ENCODE measurements at places on chromosomes 12 and 14.
A peak's percentile ranks its signal among the peaks of the same experiment; 100 is the strongest.

DNA sequence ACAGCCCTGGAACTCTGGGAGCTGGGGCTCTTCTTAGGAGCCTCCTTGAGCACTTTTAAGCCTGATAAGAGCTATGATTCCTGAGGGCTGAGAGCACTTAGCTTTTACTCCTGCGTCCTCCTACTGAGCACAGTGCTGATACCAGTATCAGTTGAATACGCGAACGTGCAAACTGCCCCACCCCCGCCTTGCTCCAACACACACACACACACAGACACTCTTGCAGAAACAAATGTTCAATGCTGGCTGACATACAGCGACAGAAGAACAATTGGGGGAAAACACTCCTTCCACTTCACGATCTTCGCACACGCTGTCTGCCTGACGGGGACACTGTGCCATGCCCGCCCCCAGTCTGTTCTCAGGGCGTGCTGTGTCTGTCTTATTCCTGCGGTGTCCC lies 57.2 kb upstream of the DLK1 start:
- DNase-seq, result no peak

- DNase-seq, result no peak
Observed at GRCh38 chr12:84412226-84412625, 500.4 kb downstream of the SLC6A15 start.

- no peak for DNase-seq
Observed at GRCh38 chr12:53975064-53975471, 314 bp upstream of the HOTAIR start.

GRCh38 chr12:120961604-120962531 lies 16.5 kb upstream of the HNF1A start:
- DNase-seq, result no peak

GRCh38 chr12:79857675-79858074 lies 77.2 kb downstream of the PPP1R12A start:
- no peak for DNase-seq

DNA sequence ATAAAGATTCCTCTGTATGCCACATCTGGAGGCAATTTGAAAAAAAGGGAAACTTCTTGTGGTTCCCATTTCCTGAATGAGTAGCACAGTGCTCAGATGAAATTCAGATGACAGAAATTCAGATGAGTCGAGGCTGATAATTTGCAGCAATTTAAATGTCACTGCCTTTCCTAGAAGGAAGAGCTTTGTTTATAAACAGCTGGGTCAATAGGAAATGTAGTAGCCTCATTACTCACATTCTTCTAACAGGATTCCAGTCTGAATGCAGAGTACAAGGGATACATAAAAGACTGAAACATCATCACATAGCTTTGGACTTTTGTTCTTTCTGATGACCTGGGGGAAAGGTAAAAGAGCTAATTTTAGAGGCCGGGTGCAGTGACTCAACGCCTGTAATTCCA lies 11.3 kb upstream of the DACT1 start:
- no peak for DNase-seq

GRCh38 chr12:15600223-15600935 lies 188.8 kb downstream of the EPS8 start:
- no peak for DNase-seq

- DNase-seq, result no peak
Observed at GRCh38 chr14:104219731-104220214, 81.4 kb downstream of the KIF26A start.

- DNase-seq, result no peak
Observed at GRCh38 chr12:47082796-47083621, 3.2 kb upstream of the AMIGO2 start.

- DNase-seq, result no peak
Observed at GRCh38 chr12:52119398-52120254, 40.1 kb downstream of the SMIM41 start.

DNA sequence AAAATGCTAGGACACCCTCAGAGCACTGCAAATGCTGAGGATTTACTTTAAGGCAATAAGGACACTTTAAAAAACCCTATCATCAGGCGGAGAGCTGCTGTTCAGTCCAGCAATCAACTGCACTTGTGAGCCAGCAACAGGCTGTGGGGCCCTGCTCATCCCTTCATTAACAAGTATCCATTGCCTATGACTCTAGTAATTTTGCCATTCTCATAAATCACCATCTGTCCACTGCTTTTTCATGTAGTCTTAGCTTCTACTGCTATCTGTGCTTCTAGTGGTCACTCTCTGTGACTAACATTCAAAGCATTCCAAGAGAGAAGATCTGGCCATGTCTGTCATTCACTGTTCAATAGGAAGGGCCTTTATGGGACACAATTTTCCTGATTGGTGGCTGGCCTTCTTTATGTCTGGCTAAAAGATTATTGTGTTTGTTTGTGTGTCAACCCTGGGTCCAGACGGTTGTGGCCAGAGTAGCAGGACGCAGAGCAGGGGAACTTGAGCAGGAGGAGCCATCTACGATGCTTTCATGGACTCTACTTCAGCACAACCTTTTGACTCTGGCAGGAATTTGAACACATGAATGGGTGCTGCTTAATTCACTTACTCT lies 3.6 kb upstream of the KRAS start:
- no peak for DNase-seq

GRCh38 chr14:39762576-39763401 lies 330.6 kb upstream of the FBXO33 start:
- no peak for DNase-seq

- DNase-seq, result no peak
Observed at GRCh38 chr12:105773471-105773870, 365.3 kb downstream of the NUAK1 start.

GRCh38 chr12:96069511-96070231 lies 34.3 kb upstream of the LTA4H start:
- no peak for DNase-seq

DNA sequence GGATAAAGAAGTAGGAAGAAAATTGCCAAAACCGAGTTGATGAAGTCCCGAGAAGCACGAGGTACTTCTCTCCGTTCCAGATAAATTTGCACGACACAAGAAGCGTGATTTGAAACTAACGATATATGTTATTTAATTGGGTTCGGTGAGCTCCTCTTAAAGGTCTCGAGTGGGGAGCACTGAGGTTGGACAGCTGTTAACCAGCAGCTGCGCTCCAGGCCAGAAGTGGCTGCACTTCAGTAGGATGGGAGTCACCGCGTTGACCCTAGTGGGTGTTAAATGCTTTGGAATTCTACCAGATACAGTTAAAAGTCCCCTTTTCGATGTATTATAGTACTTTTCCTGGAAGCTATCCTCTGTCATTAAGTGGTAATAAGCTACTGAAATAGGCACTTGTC lies 953 bp upstream of the DCAF5 start:
- DNase-seq, result no peak

- DNase-seq, result no peak
Observed at GRCh38 chr12:48377646-48378045, 26.9 kb upstream of the ZNF641 start.

DNA sequence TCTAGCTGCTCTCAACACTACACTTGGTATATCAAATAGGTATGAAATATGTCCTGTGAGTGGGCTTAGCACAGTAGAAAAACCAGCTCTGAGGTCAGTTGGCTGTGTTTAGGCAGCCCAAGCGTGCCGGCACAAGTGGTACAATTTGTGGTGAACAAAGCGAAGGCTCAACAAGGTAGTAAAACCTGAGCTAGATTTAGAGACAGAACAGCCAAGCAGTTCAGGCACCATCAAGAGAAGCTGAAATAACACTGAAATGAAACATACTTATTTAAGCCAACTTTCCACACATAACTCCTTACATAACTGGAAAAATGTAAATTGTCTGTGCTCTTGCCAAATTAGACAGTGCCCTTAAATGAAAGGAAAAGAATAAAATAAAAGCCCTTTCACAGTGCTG lies 596.8 kb upstream of the FBXO33 start:
- DNase-seq, result no peak

GRCh38 chr14:80959496-80959895 lies 4.1 kb downstream of the TSHR start:
- no peak for DNase-seq

DNA sequence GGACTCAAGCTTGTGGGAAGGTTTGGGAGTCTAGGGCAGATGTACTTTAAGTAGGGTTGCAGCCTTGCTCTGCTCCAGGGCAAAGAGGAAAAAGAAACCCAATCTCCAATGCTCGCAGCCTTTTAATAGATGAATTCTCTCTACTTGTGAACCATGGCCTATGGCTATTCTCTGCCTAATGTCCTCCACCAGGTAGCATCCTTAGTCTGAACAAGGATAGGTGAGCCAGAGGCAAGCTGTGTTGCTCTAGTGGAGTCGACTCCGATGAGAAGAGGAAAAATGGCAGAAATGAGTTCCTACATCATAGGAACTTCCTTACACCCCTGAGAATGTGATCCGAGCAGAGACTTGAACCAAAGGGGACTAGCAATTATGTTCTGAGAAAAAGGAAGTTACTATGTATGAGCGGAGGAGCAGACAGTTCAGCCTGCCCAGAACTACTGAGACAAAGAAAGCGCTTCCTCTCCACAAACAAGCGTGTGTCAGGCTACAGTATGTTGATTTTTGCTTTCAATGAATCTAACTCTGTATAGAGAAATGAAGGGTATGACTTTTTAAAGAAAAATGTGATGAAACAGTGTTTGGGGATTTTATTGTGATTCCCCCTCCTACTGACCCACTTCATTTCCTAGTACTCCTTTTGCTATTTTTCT lies 153.6 kb upstream of the ARID2 start:
- no peak for DNase-seq

GRCh38 chr14:79278798-79279644 lies 932.3 kb downstream of the DIO2 start:
- peak; percentile 87 for DNase-seq

GRCh38 chr14:77375973-77376770 lies 722 bp downstream of the TMED8 start:
- no peak for DNase-seq

GRCh38 chr12:64722835-64723234 lies 36.4 kb downstream of the GNS start:
- no peak for DNase-seq

DNA sequence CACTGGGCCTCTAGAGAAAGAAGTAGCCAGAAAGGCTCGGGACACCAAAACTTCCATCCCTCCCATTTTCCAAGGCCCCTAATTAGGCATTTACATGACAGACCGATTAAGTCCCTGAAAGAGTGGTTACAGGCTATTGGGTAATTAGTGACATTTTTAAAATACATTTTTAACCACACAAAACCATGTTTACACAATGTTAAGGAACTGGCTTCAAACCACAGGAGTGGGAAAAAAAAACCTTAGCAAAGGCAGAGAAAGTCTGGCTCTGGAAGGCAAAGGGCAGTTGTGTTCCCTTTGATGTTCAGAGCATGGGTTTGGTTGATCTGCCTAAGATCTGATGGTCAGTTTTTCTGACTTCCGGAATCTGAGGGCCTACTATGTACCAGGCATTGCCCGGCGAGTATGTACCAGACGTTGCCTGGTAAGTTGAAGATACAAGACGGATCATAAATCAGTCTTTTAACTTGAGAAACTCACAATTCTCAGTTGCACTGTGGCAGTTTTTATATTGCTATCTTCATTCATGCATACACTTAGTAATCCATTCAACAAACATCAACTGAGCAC lies 576.5 kb downstream of the MED13L start:
- DNase-seq, result no peak

GRCh38 chr12:94149119-94149780 lies 873 bp downstream of the PLXNC1 start:
- no peak for DNase-seq

DNA sequence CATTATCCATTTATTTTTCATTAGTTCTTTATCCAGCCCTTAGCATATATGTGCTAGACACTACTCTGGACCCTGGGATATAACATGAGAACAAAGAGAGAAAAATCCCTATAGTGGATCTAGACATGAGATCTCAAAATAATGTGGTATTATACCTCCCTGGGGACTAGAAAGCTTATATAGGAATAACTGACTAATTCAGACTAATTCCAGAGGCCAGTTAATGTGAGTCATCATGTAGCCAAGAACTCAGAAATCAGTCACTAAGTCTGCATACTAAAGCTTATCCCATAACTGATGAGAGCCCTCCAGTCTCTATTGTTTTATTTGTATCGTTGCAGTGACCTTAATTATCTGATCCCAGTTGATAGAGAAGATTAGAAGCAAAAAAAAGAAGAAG lies 267.1 kb upstream of the RGS6 start:
- DNase-seq, result no peak

- DNase-seq, result no peak
Observed at GRCh38 chr12:106049105-106049504, 89.6 kb downstream of the NUAK1 start.

DNA sequence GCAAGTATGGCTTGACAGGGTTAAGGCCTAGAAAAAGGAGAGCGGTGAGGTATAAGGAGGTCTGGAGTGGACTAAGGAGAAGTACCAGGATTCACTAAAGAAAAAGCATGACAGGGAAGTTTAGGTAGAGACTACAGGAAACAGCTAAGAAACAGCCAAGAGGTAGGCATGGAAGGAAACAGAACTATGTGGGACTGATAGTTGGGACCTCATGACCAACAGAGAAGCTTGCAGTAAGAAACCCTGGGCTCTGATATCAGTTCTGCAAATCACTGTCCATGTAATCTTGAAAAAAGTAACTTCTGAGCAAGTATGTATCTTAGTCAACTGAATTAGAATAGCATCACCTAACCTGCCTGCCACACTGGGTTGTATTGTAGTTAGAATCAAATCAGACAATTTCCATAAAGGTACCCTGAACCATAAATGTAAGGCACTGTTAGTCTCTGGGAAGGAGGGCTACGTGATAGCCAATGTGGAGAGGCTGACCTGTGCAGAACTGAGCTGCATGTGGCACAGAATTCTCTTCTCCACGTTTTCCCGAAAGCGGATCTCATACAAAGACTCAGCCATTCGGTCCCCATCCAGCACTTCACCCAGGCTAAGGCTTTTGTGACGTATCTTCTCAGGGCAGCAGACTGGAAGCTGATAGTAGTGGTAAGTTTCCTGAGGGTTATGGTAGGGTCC lies 912 bp downstream of the TM9SF1 start:
- no peak for DNase-seq

- DNase-seq, result no peak
Observed at GRCh38 chr12:43891856-43892574, 56.1 kb downstream of the TMEM117 start.

GRCh38 chr14:29645117-29645516 lies 282.5 kb downstream of the PRKD1 start:
- DNase-seq, result no peak

DNA sequence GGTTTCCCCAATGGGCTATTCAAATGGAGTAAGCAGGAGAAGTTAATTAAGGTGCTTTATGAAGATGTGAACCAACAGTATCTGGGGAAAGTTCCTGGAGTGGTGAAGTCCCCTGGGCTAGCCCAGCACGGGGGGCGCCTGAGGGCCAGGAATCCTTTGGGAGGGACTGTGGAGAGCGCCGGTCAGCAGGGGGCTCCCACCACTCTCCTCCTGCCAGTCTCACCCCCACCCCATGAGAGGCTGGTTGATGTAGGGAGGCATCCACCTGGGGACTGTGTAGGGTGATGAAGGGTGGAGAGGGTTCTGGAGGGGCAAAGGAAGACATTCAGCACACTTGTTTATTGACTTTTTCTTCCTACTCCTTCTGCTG lies 4.4 kb downstream of the CEBPE start:
- no peak for DNase-seq

GRCh38 chr12:81203671-81204204 lies 125.9 kb downstream of the ACSS3 start:
- DNase-seq, result no peak

DNA sequence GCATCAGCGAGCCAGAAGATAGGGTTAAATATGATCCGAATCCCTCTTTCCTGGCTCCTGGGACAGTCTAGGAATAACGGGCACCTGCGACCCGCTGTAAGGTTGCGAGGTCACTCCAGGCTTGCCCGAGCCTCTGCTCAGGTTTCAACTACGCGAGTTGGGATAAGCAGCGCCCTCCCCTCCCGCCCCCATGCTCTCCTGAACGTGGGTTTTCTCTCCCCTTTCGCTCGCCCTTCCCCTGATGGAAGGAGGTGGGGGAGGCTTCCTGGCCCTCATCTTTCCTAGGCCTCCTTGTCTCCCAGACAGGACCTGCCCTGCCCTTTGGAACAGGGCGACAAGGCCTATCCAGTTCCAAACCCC lies 753 bp upstream of the ATP5MC2 start:
- peak; percentile 84 for DNase-seq
